C1 segment of cervical spinal cord (tissue), 14 donors: ENCODE measurements at places on chromosomes 13 and 19.

DNA sequence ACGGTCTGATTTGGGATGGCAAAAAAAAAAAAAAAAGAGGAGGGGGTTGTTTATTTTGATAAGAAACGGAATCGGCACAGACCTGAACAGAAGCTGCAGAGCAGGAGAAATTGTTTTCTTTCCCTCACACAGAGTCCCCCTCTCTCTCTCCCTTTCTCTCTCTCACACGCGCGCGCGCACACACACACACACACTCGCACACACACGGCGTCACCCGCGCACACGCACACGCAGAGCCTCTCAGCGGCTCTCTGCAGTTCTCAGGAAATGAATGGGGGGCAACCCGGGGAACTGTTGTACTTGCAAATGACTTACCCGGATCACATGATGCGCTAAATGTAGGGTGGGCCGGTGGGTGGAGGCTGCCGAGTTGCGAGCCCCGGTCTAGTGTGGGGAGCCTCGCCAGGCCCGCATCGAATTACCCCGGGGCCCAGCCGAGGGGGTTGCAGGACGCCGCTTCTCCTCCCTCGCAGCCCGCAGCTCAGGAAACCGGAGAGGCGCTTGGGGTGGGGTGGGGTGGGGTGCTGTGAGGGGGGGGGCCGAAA, 475 bp downstream of the KLF12 start:
- peak; percentile 30 for DNase-seq

DNA sequence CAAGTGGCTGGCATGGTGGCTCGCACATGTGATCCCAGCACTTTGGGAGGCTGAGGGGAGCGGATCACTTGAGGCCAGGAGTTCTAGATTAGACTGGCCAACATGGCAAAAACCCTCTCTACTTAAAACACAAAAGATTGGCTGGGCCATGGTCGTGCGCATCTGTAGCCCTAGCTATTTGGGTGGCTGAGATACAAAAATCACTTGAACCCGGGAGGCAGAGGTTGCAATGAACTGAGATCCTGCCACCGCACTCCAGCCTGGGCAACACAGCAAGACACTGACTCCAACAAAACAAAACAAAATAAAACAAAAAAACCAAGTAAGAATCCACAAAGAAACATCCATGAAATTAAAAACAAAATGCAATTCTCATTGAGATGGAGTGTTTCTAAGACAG, 630.6 kb downstream of the UQCRFS1 start:
- DNase-seq: no peak

- no peak for DNase-seq
These were observed 14.5 kb downstream of the DAZAP1 start for GRCh38 chr19:1421958-1422305.

DNA sequence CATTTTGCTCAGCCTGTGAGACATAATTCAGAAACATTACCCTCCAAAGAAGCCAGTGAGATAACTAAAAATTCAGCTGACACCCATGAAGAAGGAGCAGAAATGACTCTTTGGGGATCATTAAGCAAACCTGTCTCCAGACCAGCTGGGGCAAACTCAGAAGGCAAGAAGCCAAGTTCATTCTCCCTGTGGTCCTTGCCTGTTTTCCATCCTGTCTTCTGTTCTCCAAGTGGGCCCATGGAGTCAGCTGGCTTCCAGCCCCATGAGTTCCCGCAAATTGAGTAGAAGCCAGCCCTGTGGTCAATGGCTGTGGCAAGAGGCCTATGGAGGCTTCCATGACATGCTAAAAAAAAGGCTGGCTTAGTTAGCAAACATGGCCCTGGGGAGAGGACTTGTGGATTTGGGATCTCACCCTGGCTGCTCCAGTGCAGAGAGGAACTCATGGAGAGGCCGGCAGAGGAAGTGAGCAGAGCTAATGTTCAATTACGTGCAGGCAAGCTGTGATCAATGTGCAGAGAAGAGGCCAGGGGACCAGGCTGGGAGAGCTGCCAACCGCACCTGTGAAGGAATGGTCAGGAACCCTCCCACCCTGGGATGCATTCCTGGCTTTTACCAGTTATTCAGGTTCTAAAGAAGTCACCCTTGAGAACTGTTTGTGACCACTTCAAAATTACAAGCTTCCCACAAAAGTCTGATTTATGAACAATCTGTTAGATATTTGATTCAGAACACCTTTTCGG, 229.1 kb downstream of the TSHZ3 start:
- no peak for DNase-seq

DNA sequence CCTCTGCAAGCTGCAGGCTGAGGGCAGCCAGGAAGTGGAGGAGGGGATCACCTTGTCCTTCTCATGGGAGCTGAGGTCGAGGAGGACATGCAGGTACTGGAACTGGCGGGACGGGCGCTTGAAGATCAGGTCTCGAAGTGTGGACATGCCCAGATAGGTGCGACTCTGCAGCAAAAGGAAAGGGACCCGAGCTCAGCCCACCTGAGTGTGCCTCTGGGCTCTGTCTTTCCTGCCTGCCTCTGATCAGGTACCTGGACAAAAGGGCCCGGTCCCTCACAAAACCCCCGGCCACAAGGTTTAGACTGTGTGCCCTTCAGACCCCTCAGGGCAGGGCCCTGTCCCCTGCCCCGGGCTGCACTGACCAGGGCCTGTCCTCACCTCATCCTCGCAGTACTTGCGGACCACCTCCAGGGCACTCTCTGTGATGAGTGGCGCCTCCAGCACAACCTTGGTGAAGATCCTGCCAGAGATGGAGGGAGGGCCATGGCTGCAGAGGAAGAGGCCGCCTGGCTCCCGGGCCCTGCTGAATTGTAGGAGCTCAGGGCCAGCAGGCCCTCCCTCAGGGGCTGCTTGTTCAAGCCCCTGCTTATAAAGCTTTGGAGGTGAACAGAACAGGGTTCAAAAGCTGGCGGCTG, 12.5 kb upstream of the RSPH6A start:
- DNase-seq: no peak

DNA sequence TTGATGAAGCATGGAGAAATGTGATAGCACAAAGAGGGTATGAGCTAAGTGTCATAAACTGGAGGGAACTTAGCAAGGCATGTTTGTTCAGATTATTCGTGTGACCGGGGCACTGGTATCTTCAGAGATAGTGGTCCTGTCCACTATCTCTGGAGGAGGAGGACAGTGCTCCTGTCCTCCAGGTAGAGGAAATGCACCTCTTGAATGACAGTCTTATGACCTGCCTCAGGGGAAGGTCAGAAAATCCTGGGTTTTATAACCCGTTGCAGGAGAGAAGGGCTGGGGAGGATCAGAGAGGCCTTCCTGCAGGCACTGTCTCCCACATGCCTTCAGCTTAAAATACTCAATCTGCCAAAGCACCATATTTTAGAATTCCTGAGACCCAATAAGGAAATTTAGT, 213.5 kb upstream of the UBL3 start:
- no peak for DNase-seq

GRCh38 chr19:46081928-46082727, 41.3 kb upstream of the IGFL4 start:
- DNase-seq: no peak

DNA sequence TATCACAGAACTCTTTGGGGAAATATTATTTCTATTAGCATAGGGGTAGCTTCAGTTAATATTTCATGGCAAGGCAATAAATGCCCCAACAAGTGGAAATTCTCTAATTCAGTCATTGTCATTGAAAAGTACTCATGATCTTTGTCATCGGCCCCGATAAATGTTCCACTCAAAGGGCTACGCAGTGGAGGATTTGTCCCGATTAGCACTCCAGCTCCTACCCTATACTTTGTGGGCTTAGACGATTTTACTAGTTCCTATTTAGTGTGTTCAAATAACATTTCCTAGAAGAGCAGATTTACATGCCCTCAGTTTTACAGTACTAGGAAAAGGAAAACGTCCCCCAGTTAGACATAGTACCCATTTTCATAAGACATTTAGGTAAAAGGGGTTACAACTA, 38.0 kb upstream of the ATP12A start:
- DNase-seq: no peak

DNA sequence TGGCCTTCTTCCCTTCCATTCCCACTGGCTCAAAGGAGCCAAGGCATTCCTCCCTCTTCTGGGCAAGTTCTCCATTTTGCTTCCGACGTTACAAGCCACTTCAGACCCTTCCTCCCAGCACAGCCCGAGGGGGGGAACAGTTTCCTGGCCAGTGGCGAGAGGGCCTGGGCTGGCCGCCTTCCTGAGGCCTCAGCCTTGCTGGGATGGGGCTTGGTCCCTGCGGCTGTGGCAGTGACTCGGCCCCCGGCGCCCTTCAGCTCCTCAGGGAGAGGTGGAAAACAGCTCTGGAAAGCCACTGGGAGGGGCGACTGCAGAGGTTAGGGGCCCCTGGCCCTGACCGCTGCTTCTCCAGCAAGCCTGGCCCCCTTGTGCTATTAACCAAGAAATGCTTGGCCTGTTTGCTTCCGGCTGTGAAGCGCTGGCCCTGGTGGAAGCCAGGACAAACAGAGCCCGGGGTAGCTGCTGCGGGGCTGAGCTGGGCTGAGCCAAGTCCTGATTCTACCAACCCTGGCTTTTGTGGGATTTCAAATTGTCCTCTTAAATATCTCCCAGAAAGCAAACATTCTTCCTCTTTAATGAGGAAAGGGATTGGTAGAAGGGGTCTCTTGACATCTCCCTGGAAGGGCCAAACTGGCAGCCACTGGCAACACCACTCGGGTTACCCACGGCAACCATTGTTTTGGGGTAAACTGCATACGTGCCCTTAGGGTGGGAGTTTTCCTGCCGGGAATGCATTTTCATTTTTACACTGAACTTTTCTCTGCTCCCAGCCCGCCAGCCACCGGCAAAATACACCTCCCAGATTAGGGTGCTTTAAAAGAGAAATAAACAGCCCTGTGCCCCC, 38.7 kb downstream of the C13orf46 start:
- DNase-seq: no peak

DNA sequence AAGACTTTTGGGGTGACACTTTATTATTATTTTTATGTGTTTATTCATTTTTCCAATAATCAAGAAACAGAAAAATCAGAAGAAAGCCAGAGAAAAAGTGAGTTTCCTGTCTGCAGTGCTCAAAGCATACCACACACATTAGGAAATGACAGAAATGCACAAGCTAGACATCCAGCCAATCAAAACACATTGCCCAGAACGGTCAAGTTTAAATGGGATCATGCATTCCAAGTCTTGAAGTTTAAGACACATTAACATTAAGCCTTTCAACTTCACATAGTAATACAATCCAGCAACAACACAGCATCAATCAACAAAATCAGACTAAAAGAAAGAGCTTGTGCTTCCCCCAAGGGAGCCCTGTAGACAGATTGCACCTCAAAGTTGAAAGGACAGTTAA, 28.7 kb upstream of the MEDAG start:
- DNase-seq: no peak

- no peak for DNase-seq
These were observed 418.9 kb downstream of the FGF14 start for GRCh38 chr13:101982903-101983302.

DNA sequence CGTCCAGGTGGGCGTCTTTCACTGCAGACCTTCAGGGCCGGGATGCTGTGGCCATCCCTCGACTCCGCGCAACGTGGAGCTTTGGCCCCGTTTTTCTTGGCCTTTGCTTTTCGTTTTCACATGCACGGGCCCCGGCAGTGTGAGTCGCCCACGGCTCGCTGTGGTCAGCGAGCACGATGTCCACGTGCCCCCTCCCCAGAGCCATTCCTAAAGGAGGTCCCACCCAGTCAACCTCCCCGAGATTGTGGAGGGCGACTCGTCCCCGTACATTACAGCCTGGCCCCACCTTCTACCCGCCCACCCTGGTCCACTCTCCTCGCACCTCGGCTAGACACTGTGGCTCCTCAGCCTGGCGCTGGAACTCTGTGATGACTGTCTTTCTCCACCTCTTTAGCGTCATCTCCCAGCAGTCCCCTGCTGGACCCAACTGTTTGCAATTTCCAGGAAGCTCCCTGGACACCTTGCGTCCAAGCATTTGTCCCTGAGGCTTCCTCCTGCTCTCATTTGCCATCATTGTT, 405 bp downstream of the ZNF446 start:
- no peak for DNase-seq

DNA sequence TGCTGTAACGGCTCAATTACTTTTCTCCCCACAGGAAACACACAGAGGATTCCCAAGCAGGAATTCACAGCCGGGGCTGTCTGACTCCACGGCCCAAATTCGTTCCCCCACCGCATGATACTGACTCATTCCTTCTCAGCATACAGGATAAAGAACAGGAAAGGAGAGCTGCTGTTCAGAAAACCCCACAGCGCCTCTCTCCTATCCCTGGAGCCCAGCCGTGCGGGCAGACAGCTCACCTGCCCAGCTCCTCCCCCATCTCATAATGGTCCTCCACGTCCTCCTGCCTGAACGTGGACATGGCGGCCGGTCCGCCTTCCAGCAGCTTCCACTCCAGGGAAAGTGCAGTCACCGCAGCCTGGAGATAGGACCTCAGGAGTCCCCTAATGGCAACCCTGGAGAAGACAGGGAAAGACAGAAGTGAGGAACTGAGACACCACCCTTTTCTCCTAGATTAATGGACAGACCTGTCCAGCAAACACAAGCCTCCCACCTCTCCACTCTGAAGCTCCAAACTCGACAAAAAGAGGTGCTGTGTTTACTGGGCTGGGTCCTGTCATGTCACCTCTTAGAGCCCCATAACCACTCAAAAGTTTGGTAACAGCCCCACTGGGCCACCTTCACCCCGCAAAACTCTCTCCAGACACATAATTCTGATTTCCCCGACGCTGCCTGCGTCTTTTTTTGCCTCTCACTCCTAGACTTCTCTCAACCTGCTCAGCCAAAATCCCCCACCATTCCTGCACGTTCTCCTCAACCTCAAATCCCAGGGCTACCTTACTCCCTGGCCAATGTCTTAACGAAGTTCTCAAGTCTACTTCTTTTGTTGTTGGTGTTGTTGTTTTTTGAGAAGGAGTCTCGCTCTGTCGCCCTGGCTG, 1.2 kb downstream of the DAPK3 start:
- no peak for DNase-seq

DNA sequence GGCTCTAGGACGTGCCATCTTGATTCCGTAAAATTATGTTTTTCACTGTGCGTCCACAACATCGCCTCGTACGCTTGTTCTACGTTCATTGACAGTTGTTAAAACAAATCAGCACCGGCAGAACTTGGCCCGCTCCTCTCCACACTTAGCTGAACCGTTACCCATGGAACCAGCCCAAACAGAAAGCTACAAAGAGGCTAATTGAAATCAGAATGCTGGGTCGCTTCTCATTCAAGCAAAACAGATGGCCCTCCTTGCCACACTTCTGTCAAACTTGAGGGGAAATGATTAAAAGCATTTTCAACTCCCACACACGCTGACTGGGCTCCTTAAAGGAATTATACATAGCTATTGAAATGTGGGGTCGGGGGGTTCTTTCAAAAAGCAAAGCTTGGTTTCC, 71.6 kb downstream of the TM9SF2 start:
- DNase-seq: no peak

DNA sequence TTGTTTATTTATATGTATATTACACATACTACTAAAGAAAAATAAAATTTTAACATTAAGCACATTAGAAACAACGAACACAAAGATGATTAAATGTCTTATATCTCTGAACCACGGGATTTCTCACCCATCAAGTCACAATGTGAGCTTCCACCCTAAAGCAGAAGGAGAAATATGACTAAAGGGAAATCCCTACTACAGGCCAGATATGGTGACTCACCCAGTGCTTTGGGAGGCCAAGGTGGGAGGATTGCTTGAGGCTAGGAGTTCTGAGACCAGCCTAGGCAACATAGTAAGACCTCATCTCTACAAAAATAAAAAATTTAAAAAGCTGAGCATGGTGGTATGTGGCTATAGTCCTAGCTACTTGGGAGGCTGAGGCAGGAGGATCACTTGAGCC, 24.6 kb downstream of the DCT start:
- DNase-seq: no peak
